Activated CD8-positive, alpha-beta memory T cell treated with anti-CD3 and anti-CD28 coated beads for 4 hours (primary cell): ENCODE measurements at places on chromosomes 16 and 17.

DNA sequence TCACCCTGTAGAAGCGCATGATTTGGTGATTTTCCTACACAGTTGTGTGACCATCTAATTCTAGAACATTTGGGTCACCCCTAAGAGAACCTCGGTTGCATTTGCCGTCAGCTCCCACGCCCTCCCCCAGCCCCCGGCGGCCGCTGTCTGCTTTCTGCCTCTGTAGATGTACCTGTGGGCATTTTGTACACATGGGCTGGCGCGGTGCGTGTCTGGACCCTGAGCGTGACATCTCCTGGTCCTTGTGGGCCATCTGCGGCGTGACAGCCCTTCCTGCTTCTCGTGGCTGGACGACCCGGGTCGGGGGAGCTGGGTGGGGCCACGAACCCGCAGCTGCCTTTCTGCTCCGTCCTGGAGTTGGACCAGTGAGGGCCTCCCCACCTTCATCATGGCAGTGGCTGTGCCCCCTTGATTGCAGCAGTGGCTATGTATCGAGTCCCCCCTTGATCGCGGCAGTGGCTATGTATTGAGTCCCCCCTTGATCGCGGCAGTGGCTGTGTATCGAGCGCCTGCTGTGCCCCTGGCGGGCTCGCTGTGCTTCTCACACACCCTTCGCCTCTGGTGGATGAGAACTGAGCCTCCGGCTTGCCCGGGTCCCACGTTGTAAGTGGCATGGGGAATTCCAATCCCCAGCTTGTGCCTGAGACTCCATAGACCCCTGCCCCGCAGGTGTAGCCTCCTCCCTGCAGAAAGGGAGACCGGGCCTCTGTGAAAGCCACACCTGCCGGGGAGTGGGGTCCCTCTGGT, 24.1 kb downstream of the GSE1 start:
- no peak for DNase-seq

- DNase-seq = no peak
These were observed 1.6 kb downstream of the SNAI3 start for GRCh38 chr16:88684569-88685155.

DNA sequence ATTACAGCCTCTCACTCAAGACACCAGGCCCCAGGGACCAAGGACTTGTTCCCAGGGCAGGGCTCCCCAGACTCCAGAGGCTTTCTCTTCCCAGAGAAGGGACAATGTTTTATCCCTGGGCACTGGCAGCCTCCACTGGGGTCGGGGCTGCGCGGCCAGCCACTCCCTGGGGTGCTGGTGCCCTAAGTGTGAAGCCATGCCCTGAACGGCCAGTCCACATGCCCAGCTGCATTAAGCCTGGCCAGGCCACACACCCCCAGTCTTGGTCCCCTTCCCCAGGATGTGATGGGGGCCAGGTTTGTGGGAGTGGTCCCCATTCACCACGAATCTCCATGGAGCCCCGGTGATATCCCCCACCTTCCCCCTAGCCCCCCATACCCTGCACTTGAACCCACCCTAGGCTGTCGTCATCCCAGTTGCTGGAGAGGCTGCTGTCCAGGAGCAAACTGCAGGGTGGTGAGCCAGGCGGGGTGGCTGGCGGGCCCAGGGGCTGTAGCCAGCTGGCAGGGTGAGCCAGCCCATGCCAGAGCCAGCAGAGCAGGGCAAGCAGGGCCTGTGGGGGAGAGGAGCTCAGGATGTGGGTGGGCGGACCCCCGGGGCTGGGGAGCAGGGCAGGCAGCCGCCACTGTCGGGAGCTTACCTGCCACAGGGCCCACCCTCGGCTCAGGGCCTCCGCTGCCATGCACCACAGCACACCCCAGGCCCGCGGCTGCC, 4.6 kb downstream of the PAQR4 start:
- DNase-seq = no peak

DNA sequence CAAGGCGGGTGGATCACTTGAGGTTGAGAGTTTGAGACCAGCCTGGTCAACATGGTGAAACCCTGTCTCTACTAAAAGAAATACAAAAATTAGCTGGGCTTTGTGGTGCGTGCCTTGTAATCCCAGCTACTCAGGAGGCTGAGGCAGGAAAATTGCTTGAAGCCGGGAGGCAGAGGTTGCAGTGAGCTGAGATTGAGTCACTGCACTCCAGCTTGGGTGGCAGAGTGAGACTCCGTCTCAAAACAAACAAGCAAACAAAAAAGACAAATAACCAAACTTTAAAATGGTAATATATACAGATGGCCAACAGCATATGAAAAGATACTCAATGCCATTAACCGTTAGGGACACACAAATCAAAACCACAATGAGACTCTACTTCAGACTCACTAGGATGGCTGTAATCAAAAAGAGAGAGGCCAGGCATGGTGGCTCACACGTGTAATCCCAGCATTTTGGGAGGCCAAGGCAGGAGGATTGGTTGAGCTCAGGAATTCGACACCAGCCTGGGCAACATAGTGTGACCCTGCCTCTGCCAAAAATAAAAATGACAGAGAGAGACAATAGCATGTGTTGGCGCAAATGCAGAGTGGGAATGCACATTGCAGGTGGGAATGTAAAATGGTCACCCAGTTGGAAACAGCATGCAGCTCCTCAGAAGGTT, 21.3 kb downstream of the SULT1A2 start:
- no peak for DNase-seq

DNA sequence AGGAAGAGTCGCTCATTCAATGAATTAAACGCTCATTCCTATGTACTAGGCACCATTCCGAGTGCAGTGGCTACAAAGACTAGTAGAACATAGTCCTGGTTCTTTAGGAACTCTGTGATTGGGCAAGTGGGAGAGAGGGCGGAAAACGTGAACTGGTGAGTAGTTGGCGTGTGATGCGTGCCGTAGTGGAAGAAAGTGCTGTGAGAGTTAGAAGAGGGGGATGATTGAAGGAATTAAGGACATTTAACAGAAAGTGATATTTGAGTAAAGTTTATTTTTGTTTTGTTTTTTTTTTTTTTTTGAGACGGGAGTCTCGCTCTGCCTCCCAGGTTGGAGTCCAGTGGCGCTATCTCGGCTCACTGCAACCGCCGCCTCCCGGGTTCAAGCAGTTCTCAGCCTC, 7.9 kb upstream of the SLFN14 start:
- no peak for DNase-seq
